ENCODE measurements at places on chromosomes 3 and 15.

DNA sequence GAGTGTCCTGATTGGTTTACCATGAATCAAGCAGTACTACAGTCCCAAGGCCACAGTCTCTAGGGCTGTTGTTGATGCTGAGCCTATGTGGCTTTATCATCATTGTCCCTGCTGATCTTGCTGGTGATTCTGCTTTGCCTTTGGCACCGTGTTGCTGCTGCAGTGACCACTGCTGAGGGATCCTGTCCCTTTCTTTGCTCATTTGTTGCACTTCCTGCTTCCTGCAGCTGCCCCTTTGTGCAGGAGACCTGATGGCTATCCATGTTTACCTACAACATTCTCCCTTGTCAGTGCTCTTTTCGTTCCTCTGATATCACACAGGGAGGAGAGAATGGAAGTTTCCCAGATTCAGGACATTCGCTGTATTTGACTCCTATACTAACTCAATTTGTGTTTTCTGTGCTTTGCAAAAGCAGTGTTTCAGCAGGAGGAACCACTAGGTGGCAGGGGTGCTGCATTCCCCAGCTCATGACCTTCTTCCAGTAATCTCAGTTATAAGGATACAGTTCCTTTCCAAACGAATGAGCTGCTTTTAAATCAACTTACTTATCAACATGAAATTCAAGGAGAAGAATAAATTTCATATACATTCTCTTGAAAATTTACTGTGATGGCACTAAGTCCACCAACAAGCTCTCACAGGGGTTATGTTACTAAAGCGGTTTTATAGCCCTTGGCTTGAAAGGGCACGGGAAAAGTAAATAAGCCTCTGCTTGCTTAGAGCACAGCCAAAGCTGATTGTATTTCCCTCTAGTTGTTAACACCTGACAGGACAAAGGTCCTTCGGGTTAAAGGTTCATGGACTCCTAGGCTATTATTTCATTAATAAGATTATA, 9.7 kb upstream of the THUMPD3 start:
- DNase-seq = peak; percentile 28

GRCh38 chr15:63818191-63818590, 15.6 kb downstream of the HERC1 start:
- DNase-seq = no peak

GRCh38 chr3:128933213-128933921, 53.9 kb downstream of the ACAD9 start:
- DNase-seq = no peak

DNA sequence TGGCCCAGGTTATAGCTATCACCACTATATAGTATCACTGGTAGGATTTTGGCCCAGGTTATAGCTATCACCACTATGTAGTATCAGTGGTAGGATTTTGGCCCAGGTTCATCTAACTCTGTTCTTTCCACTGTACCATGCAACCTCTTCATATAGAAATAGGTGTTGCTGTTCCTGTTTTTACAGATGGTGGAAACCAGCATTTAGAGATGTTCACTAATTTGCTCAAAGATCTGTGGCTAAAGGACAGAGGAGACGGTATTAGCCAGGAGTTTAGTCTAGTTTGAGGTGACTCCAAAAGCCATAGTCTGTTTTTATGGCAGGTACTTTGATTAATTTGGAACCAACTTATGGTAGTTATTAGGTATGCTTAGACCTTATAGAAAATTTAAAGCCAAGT, 3.1 kb downstream of the LRCH3 start:
- no peak for DNase-seq

DNA sequence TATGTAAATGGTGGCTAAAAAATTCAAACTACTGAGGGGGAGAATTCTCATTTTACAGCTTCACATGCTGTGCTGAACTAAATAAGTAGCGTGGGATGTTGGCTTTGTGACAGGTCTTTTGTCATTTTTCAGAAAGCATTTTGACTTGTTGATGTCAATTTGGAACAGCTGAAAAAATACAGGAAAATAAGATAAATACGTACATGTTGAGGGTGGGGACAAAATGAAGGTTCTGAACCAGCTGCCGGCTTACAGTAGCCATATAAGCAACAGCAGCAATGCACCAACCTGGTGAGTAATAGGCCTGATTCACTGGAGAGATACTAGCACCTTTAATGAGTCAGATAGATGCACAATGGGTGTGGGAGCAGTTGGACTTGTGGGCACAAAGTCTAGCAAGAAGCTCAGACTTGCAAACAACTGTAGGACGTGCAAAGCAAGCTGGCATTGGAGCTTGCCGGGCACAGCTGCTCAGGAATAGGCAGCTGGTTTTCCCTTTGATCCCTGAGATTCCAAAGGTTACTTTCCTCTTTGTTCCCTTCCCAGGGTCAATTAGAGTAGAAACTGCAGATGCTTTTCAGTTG, 12.9 kb downstream of the B3GNT5 start:
- DNase-seq = no peak

DNA sequence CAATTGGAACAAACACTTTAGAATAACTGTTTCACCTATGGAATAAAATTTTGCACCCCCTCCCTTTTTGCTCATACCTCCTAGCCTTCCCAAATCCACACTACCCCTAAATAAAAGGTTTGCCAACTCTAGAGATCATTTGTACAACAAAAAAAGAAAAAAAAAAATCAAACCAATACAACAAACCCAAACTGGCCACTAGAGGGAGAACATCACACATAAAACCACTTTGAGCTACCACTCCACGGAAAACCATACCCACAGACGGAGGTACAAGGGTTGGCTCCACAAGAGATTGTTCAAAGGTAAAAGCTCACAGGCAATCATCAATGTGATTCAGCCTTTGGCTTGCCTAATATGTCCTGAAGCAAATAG, 47.6 kb downstream of the SETMAR start:
- DNase-seq = peak; percentile 1
